AG08395 (cell line): ENCODE measurements at places on chromosomes 11 and 22.
A peak's percentile ranks its signal among the peaks of the same experiment; 100 is the strongest.

DNA sequence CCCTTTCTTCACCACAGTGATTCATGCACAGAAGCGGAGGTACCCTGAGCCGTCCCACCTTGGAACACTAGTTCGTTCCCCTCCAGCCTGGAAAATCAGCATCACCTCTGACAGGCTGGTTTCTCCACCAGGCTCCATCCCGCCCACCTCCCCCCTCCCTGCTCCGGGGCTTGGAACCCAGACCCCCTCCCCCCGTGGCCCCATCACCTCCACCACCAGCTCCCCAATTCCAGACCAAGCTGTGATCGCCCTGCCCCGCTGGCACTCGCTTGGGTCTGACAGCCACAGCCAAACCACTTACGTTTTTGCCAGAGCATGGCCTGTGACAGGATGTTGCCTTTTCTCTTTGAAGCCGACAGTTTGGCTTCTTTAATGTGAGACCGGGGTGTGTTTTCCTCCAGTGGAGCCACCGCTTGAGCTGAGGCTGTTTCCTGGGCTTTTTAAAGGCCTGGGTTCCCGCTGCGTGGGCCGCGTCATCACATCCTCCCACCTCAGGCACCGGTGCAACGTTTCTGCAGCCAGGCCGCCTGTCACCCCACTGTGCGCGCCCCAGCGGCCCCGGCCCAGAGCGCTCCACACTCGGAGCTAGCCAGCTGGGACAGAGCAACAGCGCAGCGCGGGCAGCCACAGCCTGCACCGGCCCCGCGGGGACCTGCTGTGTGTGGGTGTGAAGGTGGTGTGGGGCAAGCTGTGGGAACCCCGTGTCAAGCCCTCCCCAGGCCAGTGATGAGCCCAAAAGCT lies at the start of gene POU2AF1:
TSS of gene POU2AF1 (minus strand) at position 415 of the 741 bp plus-strand sequence. CDS start at position 317, 98 bp downstream.
- DNase-seq = peak; percentile 72

- no peak for DNase-seq
Measured at GRCh38 chr22:26479043-26479791, 4.4 kb downstream of the HPS4 start.

- DNase-seq = no peak
Measured at GRCh38 chr11:119750056-119750455, 21.1 kb upstream of the NECTIN1 start.

- no peak for DNase-seq
Measured at GRCh38 chr11:9982796-9983579, 311.0 kb downstream of the SBF2 start.

- no peak for DNase-seq
Measured at GRCh38 chr11:31797190-31798056, 13.7 kb downstream of the PAX6 start.

GRCh38 chr22:49629586-49630447 lies 197.9 kb downstream of the BRD1 start:
- DNase-seq = no peak

DNA sequence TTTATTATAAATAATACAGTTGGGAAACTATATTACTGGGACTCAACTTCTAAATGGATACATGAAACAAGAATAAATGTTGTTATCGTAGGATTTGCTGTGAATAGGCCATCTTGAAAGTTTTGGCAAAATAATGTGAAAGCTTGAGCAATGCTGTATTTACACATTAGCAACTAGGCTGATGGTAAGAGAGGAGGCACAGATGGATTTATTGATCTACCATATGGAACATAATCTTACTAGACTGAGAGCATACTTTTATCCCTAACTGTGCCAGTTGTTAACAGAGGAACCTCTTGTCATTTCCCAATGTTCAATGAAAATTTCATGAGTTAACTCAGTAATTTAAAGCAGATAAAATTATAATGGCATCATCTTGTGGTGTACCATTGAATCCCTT lies 22.8 kb downstream of the APIP start:
- no peak for DNase-seq

DNA sequence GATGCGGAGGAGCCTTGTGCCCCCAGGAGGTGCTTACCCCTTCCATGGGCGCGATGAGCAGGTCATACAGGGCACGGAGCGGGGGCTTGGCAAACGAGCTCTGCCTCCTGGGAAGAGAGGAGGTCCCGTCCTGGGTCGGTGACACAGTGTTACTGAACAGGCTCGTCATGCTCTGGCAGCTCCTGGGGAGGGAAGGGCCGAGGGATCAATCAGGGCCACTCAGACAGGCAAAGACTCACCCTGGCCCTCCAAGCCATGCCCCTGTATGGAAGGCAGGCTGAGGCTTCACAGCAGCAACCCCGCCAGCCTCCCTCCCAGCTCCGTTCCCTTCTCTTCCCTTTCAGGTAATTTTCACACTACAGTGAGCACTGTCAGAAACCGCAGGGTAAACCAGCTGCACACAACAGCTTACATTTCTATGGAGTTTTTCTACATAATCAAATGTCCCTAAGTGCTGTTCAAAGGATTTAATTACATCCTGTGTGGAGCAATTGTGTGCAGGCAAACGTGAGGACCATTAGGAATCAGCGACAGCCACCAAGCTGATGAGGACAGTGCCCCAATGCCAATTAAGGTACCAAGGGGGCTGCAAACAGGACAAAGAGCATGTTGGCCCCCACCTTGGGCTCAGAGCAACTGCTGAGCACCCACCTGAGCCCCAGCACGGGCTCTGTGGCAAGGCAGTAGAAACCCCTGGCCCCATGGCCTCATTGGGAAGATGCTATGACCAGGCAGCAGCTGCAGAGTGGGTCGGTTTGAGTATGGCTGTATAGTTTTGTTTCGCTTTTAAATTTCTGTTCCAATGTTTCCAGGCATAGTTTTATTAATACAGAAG lies 95.4 kb upstream of the PITPNB start:
- no peak for DNase-seq

DNA sequence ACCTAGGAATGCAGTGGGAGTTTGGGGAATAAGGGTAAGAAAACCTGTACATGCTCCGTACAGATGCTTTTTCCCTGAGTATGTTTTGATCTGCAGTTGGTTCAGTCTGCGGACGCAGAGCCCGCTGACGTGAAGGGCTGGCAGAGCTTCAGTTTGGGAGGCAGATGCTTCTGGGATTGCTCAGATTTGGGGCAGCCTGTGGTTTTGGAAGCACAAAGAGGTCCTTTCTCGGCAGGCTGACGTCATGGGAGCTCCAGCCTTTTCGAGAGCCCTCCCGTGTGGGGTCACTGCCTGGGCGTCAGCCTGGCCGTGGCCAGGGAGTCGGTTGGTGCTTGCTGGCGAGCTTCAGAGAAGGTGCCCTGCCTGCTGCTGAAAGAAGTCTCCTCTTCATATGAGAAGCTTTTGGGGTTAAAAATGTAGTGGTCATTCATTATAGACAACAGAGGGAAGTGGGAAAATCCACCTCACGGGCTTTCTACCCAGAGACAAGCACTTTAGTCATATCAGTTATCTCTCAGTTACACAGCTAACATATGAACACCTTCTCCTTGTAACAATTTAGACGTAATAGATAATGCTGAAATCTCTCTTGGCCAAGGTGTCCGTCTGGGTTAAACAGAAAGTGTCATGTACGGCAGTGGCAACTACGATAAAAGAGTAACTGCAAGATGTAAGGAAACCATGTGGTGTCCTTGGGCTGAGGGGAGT lies 26.8 kb downstream of the TPCN2 start:
- peak; percentile 97 for DNase-seq

DNA sequence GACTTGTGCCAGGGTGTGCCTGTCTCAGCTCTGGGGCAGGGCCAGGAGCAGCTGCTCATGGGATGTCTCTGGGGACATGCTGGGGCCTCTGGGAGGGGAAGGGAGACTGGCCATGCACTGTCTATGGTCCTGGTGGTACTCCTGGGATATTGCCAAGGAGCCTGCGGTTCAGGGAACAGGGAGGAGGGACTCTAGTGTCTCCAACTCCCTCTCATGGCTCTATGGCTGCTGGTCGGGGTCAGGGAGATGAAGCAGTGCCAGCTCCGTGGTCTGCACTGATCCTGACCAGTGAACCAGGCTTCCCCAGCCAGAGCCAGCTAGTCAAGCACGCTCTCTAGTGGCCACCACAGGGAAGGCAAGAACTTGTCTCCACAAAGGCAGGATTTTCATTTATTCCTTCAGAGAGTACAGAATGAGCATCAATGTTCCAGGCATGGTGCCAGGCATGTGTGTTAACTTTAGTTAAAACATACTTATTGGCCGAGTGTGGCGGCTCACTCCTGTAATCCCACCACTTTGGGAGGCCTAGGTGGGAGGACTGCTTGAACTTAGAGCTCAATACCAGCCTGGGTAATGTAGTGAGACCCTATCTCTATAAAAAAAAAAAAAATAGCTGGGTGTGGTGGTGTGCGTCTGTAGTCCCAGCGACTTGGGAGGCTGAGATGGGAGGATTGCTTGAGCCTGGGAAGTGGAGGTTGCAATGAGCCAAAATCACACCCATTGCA lies 2.5 kb upstream of the BEST1 start:
- DNase-seq = peak; percentile 93

DNA sequence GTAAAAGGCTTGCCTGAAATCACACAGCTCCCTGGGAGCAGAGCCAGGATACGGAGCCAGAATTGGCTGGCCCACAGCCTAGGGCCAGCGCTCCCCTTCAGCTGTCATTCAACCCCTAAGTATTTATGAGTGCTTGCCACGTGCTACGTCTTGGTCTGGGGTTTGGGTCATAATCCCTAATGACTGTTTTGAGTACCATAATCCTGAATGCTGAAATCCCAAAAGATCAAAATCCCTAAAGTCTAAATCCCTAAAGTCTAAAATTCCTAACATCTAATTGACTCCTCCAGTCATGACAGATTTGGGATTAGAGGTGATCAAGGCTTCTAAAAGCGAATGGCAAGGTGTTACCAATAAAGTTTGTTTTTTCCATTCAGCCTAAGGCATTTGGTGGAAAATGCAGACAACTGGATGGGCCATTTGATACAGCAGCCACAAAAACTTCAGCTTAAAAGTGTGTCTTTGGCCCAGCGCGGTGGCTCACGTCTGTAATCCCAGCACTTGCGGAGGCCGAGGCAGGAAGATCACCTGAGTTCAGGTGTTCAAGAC lies 59.8 kb upstream of the PRR5 start:
- DNase-seq = no peak

DNA sequence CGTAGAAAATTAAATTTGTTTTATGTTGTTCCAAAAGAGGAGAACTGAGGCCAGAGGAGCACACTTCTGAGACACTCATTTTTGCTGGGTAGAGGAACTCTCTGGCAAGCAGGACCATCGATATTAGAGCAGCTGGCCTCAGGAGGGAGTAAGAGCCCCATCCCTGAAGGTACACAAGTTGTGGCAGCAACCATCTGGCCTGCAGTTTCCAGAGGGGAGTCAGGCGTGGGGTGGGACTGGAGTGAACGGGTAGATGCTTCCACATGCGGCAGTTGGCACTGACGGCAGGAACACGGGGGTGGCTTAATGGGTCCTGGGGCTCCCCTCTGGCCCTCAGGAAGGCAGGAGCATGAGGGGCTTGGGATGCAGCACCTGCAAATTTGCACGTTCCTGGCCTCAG lies 13.2 kb upstream of the SSTR3 start:
- DNase-seq = no peak

- no peak for DNase-seq
Measured at GRCh38 chr22:43275545-43276317, 67.4 kb downstream of the SCUBE1 start.

DNA sequence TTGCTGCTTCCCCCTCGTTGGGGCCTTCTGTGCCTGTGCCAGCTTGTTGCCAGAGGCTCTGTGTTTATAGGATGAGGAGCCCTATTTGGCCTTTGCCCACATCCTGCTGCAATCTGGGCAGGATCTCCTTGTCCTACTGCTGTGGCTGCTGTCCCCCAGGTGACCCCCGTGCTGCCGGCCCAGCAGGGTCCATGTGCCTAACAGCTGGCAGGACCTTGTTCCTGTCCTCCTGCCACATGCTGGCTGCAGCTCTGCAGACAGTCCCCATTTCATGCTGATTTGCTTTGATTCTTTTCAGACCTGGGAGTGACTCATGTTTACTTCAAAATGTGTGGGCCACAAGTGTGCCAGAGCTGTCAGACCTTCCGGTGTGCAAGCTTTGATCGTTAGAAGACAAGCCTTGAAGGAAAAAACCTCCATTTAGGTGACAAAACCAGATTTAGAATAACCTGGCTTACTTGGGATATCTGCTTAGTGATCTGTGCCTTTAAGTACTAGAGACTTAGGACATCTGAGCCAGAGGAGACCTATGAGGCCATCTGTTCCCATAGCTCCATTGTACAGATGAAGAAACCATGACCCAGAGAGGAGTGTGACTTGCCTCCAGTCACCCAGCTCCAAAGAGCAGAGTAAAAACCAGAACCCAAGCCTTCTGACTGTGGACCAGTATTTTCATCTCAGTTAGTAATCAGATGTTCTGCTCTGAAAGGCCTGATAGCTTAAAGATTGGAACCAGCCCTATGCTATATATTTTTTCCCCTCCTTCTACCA lies 11.1 kb downstream of the NAV2 start:
- DNase-seq = peak; percentile 38

DNA sequence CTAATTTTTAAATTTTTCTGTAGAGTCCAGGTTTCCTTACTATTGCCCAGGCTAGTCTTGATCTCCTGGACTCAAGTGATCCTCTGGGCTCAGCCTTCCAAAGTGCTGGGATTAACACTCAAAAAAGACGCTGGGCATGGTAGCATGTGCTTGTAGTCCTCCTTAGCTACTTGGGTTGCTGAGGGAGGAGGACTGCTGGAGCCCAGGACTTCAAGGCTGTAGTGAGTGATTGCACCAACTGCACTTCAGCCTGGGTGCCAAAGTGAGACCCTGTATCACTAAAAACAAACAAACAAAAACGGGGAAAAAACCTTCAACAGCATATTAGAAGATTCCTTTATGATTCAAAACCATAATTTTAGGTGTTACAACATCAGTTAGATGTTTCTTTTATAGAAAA lies 44.6 kb downstream of the RSF1 start:
- DNase-seq = no peak

GRCh38 chr11:85619499-85619898 lies 7.6 kb downstream of the DLG2 start:
- no peak for DNase-seq

GRCh38 chr11:44457862-44458261 lies 107.6 kb upstream of the CD82 start:
- DNase-seq = no peak

- DNase-seq = no peak
Measured at GRCh38 chr11:59267196-59267595, 54.5 kb upstream of the MPEG1 start.

DNA sequence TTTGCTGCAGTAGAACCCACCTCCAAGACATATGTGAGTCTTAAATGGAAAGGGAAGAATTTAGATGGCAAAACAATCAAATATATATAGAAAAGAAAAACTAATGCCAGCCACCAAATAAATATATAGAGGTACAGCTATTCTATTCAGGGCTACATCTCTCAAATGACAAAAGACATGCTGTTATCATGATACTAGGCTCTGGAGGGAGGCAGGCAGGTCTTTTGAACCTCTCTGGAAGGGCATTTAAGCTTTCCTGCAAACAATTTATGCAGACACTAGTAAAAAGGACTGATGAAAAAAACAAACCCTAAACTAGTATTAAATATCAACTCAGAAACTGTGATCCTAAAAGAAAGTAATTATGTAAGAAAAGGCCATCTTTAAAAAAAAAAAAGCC lies 24.4 kb downstream of the UEVLD start:
- no peak for DNase-seq

GRCh38 chr11:11450744-11451362 lies 97.8 kb upstream of the CSNK2A3 start:
- no peak for DNase-seq
